ENCODE measurements at places on chromosomes 7 and 10.
A peak's percentile ranks its signal among the peaks of the same experiment; 100 is the strongest.

GRCh38 chr7:73918926-73919693 is 58.2 kb downstream of the TMEM270 start:
- no peak for DNase-seq

- no peak for DNase-seq
Measured at GRCh38 chr7:111424768-111425167, 137.5 kb downstream of the IMMP2L start.

GRCh38 chr7:74083117-74083876 is at the start of gene LIMK1:
Gene LIMK1, plus strand, starts transcription at chr7:74083804. Its CDS starts 187 bp downstream, at chr7:74083991.
- DNase-seq: peak; percentile 80

DNA sequence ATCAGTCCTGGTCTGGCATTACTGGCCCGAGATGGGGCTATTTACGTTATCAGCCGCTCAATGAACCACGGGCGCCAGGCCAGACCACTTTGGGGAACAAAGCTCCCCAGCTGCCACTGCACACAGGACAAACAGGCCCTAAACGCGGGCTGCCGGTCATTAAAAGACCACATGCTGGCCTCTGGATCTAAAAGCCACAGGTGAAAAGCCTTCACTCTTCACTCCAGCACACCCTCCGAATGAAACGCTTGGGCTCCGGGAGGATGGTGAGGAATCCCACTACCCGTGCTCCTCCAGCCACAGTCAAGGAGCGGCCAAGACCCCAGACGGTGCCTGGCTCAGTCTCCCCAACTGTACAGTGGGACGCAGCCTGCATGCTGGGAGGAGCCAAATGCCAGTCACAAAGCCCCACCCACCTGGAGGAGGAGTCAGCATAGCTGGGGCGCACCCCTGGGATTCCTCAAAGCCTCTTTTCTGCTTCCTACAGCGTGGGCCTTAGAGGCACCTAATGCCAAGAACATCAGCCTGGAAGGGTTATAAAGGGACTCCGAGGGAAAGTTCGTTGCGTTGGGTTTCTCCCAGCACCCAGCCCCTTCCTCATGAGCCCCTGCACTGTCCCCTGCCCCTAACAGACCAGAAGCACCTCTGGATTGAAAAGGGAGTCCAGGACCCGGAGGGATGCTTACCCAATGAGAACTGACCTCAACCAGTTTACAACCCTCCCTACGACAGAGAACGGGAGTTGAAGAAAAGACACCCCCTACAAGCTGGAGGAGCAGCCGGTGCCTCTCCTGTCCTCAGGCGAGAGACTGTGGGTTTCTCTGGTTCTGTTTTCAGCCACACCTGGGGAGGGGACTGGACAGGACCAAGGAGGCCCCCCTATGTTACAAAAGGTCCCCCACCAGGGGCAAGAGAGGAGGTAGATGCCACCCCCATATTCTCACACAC is 4.7 kb downstream of the PDGFA start:
- no peak for DNase-seq

DNA sequence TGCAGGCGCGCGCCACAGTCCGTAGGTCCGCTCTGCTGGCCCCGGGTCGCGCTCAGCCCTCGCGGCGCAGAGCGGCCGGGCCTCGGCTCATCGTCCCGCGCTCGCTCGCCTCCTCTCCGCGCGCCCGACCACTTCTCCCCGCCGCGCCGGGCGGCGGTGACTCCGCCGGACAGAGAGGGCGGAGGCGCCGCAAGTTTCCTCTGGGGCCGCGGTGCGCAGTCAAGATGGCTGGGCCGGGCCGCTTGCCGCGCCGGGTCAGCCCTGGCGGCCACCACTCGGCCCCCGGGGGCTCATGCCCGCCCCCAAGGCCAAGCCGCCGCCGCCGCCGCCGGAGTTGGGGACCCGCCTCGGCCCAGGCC is 441 bp downstream of the FZD8 start:
- DNase-seq: no peak

- DNase-seq: no peak
Measured at GRCh38 chr10:22850541-22850940, 77.3 kb upstream of the ARMC3 start.

DNA sequence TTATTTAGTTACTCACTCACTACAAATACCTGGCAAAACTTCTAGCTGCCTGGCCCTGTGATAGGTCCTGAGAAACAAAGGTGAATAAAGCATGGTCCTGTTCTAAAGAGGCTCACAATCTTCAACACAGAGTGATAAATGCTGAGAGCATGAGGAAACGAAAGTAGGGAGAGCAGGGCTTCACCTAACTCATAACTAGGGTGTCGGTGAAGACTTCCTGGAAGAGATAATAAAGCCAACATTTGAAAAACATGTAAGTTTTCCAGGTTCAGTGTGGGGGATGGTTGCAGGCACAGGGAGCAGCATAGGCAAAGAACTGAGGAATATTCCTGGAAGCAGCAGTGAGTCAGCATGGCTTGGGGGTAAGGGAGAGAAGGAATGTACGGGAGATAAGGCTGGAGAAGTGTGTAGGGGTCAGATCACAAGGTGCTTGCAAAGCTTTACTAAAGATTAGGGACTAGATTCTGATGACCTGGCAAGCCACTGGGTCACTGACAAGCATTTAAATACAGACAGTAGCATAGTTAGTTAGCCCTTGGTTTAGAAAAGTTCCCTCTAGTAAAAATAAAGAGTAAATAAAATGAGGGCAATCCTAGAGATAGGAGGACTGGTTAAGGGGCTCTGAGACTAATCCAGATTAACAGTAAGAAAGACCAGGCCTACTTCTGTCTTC is 5.1 kb downstream of the KEL start:
- DNase-seq: no peak

- no peak for DNase-seq
Measured at GRCh38 chr10:72303424-72304128, 29.9 kb downstream of the DDIT4 start.

DNA sequence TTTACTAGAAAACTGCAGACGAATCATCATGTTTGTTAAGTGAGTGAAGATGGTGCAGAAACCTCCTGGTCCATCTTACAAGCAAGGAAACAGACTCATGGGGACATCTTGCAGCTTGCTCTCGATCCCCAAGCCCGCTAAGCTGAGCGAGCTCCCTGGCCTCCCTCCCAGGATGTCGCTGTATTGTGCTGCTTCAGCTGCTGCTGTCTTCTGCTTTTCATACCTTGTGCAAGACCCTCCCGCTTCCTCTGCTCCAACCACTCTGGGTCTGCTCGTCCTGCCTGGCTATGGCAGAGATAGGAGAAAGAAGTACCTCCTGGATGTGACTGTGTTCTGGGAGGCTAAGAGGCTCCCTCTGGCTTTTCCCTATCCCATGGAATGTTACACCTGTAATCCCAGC is 285.2 kb upstream of the FZD8 start:
- no peak for DNase-seq

DNA sequence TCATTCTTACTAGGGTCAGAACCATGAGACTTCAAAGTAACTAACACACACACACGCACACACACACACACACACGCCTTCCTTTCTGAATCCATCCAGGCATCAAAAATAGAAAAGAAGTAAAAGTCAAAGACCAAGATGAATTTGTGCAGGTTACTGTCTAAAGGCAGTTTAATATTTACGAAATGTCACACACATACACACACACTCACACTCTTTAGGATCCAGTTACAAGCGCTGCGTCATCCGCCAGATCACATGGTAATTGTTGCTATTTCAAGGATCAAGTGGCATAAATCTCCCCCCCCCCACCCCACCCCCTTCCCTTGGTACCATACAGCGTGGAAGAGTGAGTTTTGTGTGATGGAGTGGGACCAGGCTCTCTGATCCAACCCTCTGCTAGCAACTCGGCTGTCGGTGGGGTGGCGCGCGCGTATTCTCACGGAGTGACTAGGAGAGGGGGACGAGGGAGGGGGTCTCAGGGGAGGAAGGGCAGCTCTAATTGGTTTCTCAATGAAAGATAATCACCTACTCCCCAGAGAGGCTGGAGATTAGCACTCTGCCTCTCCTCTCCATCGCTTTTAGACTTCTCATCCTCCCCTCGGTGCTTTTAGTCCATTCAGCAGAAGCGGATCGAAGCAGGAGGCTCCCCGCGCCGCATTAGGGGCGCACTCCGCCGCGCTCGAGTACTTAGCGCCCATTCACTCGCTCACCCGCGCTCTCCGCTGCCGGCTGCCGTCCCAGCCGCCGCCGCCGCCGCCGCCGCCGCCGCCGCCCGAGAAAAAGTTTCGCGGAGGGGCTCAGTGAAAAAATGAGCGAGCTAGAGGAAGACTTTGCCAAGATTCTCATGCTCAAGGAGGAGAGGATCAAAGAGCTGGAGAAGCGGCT is 83.5 kb upstream of the PRKG1 start:
- DNase-seq: no peak

DNA sequence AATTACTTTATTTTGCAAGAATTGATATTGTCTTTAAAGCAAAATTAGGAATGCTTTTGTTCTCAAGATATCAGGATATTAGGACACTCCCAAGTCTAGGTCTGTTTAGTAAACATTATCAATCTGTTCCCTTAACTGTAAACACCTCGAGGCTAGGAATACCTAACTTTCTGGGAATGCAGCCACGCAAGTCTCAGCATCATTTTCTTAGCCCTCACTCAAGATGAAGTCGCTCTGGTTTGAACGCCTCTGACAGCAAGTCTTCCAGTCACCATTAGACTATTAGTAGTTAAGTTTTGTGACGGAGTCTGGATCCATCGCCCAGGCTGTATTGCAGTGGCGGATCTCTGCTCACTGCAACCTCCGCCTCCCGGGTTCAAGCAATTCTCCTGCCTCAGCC is 128.0 kb upstream of the MYO3A start:
- no peak for DNase-seq

DNA sequence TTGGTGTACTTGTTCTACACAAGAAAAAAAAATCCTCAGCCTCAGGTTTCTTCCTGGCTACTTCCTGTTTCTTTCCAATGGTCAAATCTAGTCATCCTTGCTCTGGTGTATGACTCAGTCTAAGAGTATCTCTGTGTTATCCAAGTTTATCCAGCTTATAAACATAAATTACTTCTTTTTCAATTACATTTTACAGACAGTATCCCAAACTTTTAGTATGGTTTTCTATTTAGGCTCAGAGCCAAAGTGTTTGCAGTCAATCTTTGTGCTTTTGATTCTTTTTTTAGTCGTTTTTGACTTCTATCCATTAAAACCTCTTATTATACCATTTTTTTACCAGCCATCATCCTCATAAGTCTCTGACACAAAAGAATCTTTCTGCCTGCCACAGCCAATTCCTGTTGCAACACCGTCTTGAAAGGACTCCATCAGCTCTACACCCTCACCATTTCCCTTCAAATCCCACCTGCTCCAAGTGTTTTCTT is 294.6 kb downstream of the PTEN start:
- no peak for DNase-seq

DNA sequence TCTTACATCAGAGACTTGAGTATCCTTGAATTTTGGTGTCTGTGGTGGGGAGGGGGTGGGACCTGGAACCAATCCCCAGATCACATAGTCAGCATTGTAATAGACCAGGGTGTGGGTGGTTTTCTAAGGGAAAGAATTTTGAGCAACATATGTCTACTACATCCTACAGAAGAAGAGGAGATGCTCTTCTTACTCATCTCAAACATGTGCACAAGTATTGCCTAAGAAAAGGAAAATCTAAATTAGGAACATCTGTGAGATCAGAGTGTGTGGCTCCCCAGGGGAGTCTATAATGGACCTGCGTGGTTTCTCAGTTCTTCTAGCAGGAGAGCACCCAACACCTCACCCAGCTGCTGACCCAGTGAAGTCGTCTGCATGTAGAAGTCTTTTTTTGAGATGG is 148.8 kb downstream of the CCDC3 start:
- no peak for DNase-seq

DNA sequence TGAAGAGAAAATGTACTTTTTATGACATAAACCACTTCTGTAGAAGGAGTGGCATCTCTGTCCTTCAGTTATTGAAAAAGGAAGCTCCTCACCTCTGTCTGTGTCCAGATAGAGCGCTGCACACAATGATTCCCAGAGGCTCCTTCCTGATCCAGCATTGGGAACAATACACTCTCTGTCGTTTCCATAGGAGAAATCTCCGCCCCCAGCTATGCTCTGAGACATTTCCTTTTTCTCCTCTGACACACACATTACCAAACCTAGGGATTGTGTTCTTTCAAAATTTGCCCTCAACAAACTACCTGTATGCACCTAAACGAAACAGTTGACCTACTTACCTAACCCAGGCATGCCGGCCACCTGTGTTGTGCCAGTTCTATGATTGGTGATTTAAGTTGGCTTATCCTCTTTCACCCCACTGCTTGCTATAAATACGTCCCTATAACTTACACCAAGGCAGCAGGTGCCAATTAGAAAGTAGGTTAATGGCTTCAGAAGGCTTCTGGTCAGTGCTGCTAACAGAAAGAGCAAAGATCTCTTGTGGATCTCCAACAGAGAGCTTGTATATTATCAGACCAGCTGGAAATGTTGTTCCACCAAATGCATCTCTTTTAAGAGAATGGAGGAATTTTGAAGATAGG is 140.1 kb upstream of the JCAD start:
- DNase-seq: no peak

DNA sequence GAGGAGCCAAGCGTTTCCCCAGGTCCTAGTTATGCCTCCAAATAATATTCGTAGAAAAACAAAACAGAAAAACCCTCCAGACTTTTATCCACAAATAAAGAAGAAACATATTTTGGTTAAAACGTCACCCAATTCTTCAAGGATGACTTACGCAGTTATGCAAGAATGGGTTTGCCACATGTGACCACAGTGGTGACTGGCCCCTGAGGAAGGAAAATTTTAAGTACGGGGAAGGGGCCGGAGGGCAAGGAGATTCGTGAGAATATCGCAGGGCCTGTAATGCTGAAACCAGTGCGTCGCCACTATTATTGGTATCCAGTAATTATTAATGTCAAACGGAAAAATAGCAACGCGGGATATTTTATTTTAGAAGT is 537 bp upstream of the MRPS24 start:
- DNase-seq: peak; percentile 31

DNA sequence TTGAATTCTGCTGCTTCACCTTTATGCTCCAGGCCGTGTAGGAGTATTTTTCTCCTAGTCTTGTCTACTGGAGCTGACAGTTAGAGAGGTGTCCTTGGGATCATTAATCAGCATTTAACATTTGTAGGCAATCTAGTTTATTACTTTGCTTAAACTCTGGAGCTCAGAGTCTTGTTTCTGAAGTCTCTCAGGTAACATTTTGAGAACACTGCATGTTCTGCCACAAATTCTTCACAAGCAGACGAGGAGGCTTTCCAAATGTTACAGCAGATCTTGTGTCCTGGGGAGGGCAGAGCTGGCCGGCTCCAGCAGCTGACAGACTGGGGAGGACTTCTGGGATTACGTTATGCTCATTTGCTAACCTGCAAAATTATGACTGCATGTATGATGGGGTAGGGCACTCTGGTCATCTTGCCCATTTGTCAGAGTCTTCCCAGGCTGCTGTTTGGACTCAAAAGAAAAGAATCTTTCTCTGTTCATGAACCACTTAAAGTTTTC is 50.5 kb downstream of the GALNT17 start:
- no peak for DNase-seq

Data from CD4-positive, alpha-beta T cell treated with Interferon alpha-2 for 1 hour (primary cell).